Stromal cell of bone marrow (primary cell): ENCODE measurements at places on chromosomes 7 and 10.

DNA sequence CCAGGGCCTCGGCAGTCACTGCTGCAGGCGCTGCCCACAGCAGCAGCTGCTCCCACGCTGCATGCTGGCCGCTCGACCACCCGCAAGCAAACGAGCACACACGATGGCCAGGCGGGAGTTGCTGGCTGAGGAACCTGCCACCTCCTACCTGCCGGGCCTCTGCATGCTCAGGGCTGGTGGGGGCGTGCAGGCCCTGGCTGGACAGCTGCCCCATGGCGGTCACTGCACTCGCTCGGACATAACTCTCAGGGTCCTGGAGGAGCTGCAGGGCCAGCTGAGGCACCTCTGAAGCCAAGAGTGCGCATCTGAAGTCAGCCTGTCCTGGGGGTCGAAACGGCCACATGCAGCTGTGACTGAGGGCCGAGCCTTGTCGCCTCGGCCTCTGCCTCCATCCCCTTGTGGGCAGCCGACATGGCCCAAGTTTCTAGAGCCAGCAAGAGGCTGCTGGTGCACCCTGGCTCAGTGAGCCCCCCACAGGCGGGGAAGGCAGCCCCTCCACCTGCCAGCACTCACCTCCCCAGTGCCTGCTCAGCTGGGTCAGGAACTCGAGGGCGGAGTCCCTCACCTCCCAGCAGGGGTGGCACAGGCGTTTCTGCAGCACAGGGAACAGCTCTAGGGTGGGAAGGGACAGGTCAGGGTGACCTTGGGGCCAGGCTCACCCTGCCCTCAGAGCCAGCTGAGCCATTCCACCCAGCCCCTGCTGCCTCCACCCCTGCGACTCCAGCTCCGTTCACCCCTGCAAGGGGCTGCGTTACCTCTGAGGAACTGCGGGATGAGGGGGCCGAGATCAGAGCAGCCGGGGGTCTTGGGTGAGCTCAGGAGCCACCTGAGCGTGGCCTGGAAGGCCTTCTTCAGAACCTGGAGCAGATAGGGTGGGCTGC lies 16.1 kb downstream of the BRAT1 start:
- DNase-seq: no peak

DNA sequence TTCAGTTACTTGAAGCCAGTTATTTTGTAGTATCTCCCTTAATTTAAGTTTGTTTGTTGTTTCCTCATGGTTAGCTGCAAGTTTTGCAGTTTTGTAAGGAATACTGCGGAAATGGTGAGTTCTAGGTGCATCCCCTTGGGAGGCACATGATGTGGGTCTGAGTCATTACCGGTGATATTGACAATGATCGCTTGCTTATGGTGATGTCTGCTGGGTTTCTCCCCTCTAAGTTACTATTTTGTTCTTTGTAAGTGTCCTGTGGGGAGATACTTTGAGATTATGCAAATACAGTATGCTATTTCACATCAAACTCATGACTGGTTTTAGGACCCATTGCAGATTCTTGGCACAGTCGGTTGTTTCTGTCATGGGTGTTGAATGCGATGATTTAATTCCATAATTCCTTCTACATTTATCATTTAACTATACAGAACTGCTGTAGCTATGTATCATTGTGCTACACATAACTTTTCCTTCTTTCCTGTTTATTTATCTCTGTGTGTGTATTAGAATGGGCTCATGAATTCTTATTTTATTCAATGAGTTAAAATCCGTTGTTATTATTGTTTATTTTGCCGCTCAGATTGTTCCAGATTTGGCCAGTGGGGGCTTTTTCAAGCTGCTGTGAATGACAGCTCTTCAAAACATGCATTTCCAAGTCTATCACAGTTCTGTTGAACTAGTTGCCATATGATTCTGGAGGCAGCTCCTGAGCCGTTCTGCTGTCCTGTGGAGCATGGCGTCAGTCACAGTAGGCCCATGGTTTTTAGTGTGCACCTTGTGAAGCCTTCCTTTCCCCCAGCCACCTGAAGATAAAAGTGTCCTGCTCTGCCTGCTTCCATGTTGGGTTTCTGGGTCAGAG lies 18.4 kb downstream of the TSPAN14 start:
- peak; percentile 68 for DNase-seq

- DNase-seq: no peak
Observed at GRCh38 chr10:118624747-118625146, 29.3 kb upstream of the PRLHR start.

DNA sequence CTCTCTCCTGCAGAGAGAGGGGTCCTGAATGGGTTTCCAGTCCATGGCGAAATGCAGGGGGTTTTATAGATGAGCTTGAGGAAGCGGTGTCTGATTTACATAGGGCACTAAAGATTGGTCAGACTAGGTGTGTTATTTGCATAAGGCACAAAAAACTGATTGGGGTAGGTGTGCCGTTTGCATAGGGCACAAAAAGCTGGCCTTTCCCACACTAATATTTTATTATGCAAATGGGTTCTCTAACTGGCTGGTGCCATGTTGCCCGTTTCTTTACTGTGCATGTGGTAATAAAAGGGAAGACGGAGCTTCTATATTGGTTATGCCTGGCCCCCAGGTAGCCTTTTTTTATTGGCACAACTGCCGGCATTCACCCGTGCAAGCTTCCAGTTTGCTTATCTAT lies 50.2 kb downstream of the MALRD1 start:
- no peak for DNase-seq

DNA sequence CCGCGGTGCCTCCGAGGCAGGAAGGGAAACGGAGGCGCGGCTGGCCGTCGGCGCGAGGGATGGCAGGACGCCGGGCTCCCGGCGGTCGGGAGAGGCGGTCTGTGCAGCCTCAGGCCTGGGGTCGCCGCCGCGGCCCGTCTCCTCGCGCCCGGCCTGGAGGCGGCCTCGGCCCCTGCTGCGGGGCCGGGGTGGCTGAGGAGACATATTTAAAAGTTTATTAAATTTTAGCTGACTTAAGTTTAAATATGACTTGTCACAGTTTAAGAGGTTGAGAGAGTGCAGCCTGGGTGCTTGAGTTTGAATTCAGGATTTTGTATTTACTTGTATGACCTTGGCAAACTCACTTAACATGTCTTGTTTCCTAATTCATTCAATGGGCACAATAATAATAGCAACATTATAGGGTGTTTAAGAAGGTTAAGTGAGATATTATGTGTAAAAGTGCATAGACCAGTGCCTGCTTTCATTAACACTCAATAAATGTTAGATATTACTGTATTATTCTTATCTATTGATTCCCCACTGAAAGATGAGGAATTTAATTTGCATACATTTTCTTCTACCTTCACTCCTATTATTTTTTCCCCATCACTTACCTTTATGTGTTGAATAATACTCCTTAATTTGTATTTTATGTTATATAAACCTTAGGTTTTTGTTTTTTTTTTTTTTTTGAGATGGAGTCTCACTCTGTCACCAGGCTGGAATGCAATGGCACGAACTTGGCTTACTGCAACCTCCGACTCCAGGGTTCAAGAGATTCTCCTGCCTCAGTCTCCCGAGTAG lies 718 bp downstream of the DYNC2I1 start:
- DNase-seq: no peak

GRCh38 chr10:68561865-68562649 lies 1.9 kb downstream of the TET1 start:
- DNase-seq: no peak

GRCh38 chr7:116730097-116731022 lies 58.4 kb downstream of the MET start:
- no peak for DNase-seq
